Activated T-cell treated with anti-CD3 and anti-CD28 coated beads, Interleukin-2, amount 50 U/mL, for 4 hours (primary cell): ENCODE measurements at places on chromosomes 4 and X. TPM values are rescaled to one million over a fixed set of nuclear protein-coding genes. Genes with fewer than 3 reads are reported as not detected.

- DNase-seq: no peak
Observed at GRCh38 chrX:104183685-104184084, 17.4 kb downstream of the FAM199X start.

DNA sequence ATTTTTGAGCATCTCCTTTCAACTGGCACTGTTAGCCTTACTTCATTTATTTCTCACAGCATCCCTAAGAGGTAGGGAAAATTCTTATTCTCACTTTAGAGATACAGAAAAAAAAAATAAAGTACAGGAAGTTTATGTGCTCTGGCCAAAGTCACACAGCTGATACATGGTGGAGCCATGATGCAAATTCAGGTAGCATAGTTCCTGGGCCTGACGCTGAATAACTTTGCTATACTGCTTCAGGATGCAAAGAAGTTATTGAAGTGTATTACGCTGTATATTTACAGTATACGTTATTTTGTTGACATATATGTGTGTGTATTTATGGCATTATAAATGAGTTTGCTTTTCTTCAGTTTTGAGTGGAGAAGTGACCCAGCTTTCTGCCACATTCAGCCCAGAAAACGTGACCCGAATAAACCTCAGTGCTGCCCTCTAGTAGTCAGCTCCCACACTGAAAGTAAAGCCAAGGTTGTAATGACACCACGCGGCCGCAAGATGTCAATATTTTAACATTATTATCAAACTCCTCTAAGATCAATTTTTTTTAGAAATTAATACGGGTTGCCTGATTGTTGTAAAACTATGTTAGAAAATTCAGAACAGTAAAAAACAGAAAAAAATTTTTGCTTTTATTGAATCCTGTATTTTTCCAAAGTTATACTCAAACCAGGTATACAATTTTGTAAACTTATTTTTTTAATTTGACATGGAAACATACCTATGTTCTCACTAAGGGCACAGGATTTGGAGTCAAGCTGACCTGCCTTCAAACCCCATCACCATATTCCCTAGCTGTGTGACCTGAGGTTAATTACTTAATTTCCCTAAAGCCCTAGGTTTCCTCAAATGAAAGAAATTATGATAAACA, 3.8 kb upstream of the GUCY2F start:
- peak; percentile 53 for DNase-seq

DIAPH2 gene
- 4.8 TPM for total RNA-seq

DNA sequence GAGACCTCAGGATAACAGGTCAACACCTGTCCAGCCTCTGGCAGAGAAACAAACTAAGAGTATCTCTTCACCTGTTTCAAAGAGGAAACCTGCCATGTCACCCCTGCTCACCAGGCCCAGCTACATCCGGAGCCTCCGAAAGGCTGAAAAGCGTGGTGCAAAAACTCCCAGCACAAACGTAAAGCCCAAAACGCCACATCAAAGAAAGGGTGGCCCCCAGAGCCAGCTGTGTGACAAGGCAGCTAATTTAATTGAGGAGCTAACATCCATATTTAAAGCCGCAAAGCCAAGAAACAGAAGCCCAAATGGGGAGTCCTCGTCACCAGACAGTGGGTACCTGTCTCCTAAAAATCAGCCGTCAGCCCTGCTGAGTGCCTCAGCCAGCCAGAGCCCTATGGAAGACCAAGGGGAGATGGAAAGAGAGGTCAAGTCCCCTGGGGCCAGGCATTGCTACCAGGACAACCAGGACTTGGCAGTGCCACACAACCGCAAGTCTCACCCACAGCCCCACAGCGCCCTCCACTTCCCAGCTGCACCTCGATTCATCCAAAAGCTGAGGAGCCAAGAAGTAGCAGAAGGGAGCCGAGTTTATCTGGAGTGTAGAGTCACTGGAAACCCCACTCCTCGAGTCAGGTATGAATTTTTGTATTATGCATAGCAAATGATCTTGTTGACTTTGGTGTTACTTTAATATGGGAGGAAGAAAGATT, 15.1 kb downstream of the PALLD start:
- DNase-seq: peak; percentile 48

- no peak for DNase-seq
Observed at GRCh38 chrX:12693754-12694153, 97.5 kb upstream of the PRPS2 start.
